ENCODE measurements at places on chromosomes 3 and 15.
A peak's percentile ranks its signal among the peaks of the same experiment; 100 is the strongest.

GRCh38 chr15:78855746-78856145, 16.9 kb upstream of the MORF4L1 start:
- no peak for DNase-seq

GRCh38 chr15:47196048-47196447, 521.3 kb upstream of the SEMA6D start:
- peak; percentile 1 for DNase-seq

GRCh38 chr3:138915503-138916498, 31.1 kb downstream of the FOXL2 start:
- peak; percentile 66 for DNase-seq

GRCh38 chr15:66169625-66170024, 83.9 kb downstream of the MEGF11 start:
- DNase-seq: no peak

DNA sequence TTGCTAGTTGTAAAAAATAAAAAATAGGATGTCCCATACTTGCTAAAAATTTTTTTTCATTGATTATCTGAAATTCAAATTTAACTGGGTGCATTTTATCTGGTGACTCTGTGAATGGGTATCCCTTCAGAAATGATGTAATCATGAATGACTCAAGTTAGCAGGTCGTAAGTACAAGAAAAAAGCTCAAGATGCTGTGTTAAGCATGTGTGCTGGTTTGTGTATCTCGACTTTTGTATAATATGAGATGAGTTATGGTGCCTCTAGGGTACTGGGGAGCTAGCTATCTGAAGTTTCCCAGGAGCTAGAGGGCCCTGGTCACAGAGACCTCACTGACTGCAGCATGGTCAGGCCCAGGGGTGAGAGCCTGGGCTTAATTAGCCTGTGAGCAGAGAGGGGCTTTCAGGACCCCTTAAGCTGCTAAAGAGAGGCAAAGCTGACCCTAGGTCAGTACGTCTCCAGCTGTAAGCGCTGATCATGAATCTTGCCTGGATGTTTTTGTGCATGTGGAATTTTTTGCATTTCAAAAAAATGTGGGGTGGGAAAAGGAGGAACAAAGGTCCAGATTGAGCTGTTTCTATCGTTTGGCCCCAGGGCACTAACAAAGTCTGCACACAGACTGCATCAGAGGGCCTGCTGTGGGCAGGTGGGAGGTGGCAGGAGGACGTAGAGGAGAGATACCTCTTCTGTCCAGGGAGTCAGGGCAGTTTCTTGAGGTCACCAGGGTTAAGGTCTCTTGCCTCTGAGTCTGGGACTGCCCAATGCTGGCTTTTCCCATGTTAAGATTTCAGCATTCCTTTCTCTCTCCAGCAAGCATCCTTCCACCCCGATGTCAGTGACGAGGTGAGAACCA, 233.2 kb upstream of the TPM1 start:
- no peak for DNase-seq

- DNase-seq: no peak
Measured at GRCh38 chr15:34616613-34617012, 33.2 kb upstream of the GOLGA8B start.

GRCh38 chr3:53412953-53413352, 65.6 kb upstream of the DCP1A start:
- DNase-seq: no peak

DNA sequence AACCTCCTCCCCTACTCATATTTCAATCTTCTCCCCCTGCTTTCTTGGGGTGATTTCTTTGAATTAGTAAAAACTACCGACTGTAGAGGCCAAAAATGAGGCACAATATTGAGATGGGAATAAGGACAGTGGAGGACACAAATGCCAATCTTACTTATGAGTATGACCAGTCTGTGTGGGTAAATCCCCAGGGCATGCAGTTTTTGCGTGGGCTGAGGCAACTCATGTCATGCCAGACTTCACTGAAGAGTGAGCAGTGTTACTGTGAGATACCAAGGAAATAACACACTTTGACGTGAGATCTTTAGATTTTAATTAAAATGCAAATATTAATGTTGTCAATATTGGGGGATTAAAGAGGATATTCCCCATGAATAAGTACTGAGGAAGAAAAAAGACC, 254.3 kb upstream of the ICE2 start:
- DNase-seq: no peak

GRCh38 chr3:147361454-147362420, 44.6 kb downstream of the ZIC4 start:
- no peak for DNase-seq

- DNase-seq: no peak
Measured at GRCh38 chr3:194396859-194397756, 2.0 kb downstream of the GP5 start.

- DNase-seq: no peak
Measured at GRCh38 chr15:100221471-100222348, 120.1 kb downstream of the ADAMTS17 start.

DNA sequence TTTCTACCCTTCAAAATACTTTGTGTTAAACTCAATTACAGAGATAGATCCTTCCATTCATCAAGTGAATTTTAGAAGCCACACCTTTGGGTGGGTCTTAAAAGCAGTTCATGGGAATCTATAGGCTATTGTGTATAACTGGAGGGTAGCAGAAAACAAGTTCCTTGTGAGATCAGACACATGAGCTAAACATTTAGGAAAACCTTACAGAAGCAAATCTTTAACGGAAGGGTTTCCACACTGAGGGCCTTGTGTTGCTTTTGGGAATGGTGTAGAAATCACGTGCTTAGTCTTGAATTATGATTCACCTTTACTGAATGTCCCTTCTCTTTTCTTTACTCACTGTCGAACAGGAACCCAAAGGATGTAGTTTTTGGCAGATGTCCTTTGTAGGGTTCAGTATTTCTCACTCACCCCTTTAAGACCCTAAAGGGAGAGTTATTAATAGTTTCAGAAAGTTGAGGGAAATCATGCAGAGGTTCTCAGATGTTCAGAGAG, 257.3 kb upstream of the CTDSPL start:
- no peak for DNase-seq

DNA sequence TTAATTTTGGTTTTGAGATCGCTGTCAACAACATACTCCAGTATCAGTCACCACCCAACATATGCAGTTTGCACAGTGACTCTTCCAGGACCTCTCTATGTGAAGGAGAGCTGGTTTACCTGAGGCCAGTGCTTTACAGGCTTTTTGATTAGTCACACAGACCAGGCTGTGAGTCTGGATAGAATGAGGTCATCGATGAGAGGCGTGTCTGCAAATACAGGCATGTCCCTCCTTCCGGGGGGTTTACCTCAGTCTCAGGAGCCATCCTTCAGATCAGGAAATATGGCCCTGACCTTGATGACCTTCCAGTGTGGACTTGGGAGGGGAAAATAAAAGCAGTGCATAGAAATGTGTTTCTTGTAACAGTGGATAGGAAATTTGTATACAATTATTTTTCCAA, 46.9 kb downstream of the KBTBD12 start:
- DNase-seq: no peak

GRCh38 chr3:115381573-115381912, 234.5 kb upstream of the ZBTB20 start:
- no peak for DNase-seq

DNA sequence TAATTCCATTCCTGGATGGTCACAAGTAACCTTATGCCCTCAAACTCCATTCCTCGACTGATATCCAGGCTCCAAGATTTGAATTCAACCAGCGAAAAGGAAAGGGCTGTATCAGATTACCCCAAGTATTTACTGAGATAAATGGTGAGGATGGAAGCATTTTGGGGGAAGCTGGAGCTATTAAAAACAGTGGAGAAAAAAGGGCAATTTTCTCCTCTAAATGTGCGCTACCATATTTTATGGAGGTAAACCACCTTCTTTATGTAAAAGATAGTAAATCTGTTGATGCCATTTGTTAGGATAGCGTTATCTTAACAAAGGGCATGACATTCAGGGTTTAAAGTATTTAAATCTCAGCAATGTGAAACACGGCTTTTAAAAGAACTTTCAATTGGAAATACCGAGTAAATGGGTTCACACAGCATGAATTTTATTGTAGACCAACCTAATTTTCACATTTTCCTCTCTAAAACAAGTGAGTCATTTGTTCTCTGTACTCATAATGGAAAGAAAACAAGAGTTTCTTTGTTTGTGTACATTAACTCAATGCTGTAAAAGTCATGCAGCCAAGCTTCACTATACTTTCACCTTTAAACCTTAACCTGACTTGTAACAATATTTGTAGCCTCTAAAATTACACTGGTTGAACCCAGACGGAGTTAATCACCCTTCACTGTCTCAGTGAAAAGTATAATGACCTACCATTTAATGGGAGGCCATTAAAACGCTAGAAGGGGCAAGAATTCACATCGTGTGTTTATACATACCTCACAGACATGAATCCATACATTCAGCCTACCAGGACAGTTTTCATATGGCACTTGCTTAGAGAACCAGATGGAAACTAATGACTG, 773.4 kb downstream of the ROBO1 start:
- no peak for DNase-seq

- DNase-seq: no peak
Measured at GRCh38 chr15:58738046-58738707, 11.3 kb downstream of the ADAM10 start.

GRCh38 chr3:126551121-126551838, 7.5 kb downstream of the C3orf22 start:
- DNase-seq: no peak

GRCh38 chr3:22209578-22209977, 458.6 kb upstream of the ZNF385D start:
- DNase-seq: no peak

DNA sequence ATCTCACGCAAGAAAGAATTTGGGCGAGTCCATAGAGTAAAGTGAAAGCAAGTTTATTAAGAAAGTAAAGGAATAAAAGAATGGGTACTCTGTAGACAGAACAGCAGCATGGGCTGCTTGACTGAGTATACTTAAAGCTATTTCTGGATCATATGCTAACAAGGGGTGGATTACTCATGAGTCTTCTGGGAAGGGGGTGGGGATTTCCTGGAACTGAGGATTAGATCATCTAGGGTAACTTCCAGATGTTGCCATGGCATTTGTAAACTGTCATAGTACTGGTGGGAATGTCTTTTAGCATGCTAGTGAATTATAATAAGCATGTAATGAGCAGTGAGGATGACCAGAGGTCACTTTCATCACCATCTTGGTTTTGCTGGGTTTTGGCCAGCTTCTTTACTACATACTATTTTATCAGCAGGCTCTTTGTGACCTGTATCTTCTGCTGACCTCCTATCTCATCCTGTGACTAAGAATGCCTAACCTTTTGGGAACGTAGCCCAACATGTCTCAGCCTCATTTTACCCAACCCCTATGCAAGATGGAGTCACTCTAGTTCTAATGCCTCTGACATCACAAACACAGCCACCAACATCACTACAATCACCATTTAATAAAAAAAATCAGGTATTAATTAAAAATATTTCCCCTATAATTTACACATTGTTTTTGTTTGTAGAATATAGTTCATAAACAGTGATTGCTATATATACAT, 890.7 kb upstream of the EPHA6 start:
- no peak for DNase-seq

DNA sequence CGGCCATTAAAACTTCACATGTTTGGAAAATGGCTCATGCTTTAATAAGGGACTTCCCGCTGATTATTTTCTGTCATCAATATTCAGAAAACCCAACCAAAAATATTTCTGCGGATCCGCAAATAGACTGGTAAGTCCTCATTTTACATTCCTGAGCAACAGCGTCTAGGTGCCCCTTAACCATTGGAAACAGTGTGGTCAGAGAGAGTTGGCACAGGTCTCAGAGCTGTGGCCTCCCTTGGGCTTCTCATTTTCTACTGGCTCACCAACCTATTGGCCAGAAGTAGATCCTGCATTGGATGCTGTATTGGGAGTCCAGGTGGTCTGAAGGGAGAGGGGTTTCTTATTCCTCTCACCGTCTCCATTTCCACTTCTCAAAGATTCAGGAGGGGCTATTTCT, 348.1 kb upstream of the DCBLD2 start:
- DNase-seq: no peak

- DNase-seq: no peak
Measured at GRCh38 chr3:177665122-177665808, 468.0 kb upstream of the TBL1XR1 start.

- no peak for DNase-seq
Measured at GRCh38 chr3:105933871-105934270, 65.1 kb upstream of the CBLB start.

DNA sequence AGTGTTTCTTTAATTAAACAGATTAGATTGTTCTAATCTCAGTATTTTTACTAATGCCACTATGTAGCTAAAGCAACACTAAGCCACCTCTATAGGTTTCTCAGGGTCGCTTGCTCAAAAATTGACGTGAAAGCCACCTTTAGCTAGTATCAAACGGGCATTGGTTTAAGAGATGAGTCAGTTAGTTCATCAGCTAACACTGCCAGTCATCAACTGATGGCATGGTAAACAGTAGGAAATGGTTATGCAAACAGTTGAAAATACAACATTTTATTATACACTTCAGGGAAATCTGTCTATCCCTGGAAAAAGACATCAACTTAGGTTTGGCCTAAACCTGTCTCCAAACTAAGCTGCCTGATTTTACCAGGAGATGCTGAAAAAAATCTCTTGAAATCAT, 582.3 kb upstream of the NAALADL2 start:
- no peak for DNase-seq

GRCh38 chr15:83292317-83292716, 7.9 kb upstream of the BNC1 start:
- DNase-seq: no peak

DNA sequence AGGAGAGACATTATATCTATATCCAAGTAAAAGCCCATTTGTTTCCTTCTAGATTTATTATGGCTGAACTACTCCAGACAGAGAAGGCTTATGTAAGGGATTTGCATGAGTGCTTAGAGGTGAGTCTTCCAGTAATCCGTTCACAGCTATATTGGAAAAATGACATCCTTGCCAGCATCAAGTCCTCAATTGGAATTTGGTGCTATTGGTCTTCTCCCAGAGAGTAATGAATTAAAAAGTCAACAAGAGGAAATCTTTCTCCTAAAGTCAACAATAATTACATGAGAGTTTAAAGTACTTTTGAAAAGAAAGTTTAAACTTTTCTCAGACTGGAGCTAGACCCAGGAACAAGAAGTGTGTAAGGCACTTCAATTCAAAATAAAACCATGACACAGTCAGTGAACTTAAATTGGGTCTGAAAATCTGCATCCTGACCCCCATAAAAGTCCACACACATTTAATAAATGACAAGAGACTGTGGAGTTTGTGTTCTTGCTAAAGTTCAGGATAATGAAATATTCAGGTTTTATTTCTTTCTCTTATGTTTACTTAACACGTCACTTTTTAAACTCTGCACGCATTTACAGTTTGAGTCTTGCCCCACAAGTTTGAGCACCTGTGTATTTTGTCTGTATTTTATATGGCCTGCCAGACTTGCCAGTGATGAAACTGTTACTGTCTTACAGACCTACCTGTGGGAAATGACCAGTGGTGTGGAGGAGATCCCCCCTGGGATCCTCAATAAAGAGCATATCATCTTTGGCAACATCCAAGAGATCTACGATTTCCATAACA, 268.2 kb upstream of the UMPS start:
- DNase-seq: no peak

DNA sequence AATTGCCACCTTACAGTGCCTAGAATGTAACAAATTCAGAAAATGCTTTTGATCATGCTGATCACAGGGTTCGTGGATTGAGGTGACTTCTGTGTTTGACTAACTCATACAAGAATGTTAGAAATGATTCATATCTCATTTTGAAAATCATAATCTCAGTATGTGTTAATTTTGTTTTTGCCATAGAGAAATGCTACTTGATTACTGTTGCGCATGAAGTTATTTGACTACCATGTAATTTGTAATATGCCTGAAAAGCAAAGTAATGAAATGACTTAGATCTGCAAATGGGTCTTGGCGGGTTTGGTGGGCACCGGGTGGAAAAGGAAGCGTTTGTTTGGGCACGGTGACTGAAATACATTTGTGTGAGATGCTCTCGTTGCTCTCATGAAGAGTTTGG, 173.6 kb upstream of the BHLHE40 start:
- no peak for DNase-seq
